ENCODE measurements at places on chromosomes 6 and 20. TPM values are rescaled to one million over a fixed set of nuclear protein-coding genes. Genes with fewer than 3 reads are reported as not detected.

DNA sequence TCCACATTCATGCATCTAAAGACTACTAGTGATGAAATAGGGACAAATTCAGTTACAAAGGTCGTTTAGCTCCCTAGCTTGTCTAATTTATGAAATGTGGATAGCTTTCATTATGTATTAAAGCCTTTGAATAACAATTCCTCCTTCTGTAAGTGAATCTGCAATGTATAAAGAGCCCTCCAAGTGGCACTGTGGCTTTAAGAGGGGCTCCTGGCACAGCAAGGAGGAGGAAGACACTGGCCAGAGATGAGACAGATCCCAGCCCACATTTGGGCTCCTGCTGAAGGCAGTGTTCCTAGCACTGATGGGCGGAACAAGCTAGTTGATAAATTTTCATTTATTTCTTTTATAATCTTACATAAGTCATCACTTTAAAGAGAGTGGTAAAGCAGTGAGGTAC is 17.6 kb upstream of the FUCA2 start:
- no peak for DNase-seq

GRCh38 chr6:43990275-43990626 is 137.0 kb downstream of the MRPL14 start:
- DNase-seq, result no peak

DNA sequence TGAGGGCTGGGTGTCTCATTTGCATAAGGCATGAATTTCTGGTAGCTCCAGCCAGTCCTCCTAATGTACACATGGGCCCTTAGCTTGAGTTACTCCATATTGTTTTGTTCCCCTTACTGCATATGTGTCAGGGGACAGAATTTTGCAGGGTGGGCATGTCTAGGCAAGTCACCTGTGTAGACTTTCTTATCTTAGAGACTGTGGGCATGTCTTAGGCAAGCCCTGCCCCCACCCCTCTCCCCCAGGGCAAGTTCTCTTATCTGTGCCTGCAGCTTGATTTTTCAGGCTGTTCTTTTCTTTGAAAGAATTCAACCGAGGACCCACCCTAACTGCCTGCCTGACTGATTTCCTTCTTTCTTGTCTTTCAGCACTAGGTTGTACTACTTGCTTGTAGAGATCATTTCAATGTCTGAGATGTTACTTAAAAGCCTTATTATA is 32.1 kb downstream of the NHLRC1 start:
- no peak for DNase-seq

GRCh38 chr6:46781478-46782378 is 11.5 kb upstream of the MEP1A start:
- peak; percentile 21 for DNase-seq

Gene ZBTB22
- 11.8 TPM for polyA plus RNA-seq

GRCh38 chr20:7137395-7138151 is 370.1 kb downstream of the BMP2 start:
- no peak for DNase-seq

Gene SSTR4
- not detected for polyA plus RNA-seq

GRCh38 chr6:154535851-154536250 is 25.4 kb upstream of the CNKSR3 start:
- no peak for DNase-seq
